Effector CD4-positive, alpha-beta T cell (primary cell): ENCODE measurements at places on chromosomes 1 and 21.

DNA sequence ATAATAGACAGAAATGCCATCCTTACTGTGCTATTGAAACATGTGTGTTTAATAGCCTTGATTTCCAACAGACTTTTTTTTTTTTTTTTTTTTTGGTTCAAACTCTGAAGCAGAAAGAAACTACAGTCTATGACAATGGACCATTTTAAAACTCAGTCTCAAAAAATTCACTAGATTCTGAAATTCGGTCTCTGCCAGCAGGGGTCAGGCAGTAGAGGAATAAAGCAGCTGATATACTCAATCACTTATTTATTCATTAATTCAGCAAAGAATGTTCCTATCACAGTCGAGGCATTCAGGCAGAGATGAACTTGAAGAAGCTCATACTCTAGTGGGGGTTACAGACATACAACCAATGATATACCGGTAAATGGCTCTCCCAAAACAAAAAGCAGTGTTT, 260.9 kb upstream of the DMRTA2 start:
- no peak for DNase-seq

- no peak for DNase-seq
These were observed 8.7 kb upstream of the SFPQ start for GRCh38 chr1:35201631-35202030.

GRCh38 chr1:210218047-210218446, 14.5 kb upstream of the SERTAD4 start:
- DNase-seq: no peak

- no peak for DNase-seq
These were observed 55.8 kb downstream of the CENPF start for GRCh38 chr1:214658785-214659184.

DNA sequence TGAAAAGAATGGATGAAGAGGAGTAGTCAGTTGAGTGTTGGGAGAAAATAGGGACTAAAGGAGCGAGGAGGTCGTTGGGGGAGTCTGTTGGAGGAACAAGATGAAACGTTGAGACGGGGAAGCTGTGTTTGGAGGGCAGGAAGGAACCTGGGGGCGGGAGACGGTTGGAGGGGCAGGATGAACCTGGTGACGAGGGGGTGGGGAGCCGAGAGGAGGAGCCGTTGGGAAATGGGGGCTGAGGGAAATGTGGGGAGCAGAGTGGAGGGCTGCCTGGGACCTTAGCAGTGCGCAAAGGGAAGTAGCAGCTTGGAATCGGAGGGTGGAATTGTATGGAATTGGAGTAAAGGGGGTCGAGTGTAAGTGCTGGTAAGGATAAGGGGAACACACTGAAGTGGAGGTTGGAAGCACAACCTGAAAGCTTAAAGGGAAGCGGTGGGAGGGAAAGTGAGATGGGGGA, 630 bp downstream of the MTF2 start:
- no peak for DNase-seq

DNA sequence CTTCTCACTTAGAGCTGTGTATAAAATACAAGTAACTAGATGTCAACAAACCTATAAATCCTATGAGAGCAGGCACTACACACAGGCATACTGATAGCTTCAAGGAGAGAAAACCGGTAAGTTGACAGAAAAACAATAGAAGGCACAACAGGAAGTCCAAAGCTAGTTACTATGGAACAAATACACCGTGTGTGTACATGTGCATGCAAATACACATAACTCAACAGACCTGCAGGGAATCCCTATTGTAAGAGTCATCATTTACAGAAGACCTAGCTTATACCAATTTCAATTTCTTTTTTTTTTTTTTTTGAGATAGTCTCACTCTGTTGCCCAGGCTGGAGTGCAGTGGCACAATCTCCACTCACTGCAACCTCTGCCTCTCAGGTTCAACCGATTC, 26.3 kb downstream of the JAK1 start:
- DNase-seq: no peak

DNA sequence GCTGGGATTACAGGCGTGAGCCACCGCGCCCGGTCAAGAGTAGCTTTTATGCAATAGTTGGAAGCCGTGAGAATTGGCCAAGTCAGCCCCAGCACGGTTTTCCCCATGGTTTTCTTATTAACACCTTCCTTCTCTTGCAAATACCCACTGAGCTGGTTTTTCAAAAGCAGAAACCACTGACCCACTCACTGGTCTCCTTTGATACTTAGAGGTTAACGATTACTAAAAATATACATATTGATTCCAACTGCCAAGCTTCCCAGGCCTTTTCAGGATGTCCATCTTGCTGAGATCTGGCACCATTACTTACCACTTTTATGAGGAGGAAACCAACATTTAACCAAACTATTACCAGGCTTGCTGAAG, 25.9 kb upstream of the TARDBP start:
- no peak for DNase-seq

- DNase-seq: no peak
These were observed 218.0 kb upstream of the KIAA0040 start for GRCh38 chr1:175410560-175410959.

DNA sequence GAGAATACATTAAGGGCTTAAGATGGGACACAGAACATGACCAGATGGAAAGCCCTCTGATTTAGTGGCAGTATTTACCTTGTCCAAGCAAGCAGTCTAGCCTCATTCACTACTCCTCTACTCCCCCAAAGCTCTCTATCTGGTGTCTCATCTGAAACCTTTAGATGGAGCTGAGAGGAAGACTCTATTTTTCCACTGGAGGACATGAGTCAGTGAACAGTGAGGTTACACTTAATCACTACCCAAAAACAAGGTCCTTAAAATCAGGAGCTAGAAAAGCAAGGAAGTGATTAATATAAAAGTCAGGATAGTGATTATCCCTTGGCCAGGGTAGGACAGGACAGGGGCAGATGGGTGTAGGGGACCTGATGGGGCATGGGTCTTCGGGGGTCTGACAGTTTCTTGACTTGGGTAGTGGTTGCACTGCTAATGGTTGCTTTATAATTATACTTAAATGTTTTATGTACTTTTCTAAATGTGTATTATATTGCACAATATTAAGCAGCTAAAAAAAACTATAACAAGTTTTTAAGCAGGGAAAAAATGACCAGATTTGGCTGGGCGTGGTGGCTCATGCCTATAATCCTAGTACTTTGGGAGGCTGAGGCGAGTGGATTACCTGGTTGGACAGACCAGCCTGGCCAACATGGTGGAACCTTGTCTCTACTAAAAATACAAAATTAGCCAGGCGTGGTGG, 3.0 kb downstream of the PTPN22 start:
- DNase-seq: no peak
